ENCODE measurements at places on chromosomes 4 and X.

GRCh38 chr4:84378356-84378755, 120.7 kb downstream of the NKX6-1 start:
- DNase-seq = no peak

DNA sequence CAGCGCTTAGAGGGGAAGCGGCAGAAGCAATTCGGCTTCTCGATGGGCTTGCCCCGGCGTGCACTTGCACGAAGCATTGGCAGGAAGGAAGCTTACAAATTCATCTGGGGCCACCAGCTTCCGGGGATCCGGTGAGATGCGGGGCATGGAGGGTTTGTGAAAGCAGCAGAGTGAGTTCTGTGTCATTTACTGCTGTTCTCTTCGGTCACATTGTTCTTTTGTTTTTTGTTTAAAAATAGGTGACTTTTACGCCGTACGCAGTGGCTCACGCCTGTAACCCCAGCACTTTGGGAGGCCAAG, 47.0 kb downstream of the ASMT start:
- no peak for DNase-seq

DNA sequence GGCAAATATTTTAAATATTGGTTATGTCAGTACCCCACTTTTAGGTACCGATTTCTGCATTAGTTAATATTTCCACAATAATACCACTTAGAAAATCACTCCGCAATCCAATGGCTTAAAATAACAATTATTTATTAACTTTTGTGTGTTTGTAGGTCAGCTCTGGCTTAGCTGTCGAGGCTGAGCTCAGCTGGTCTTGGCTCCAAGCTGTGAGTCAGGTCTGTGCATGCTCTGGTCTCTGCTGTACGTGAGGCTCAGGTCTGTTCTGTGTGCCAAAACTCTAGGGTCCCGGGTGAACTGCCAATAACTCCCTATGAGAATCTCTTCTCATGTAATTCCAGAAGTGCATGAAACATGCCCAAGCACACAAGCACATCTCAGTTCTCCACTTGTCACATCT, 245.8 kb upstream of the GK2 start:
- DNase-seq = no peak

DNA sequence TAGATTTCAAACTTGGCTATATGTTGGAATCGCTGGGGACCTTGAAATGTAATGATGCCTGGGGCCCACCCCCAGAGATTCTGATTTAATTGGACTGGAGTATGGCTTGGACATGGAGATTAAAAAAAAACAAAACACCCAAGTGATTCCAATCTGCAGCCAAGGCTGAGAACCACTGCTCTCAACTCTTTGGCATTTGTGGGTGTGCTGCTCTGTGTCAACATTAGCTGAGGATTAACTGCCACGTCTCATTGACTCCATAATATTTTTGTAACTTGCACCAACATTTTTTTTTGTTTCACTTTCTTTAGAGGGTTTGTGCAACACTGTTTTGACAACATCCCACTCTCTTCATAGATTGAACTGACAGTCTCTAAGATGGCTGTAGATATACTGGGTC, 41.1 kb upstream of the PDK3 start:
- no peak for DNase-seq

GRCh38 chr4:90078440-90078839, 48.8 kb upstream of the CCSER1 start:
- no peak for DNase-seq

DNA sequence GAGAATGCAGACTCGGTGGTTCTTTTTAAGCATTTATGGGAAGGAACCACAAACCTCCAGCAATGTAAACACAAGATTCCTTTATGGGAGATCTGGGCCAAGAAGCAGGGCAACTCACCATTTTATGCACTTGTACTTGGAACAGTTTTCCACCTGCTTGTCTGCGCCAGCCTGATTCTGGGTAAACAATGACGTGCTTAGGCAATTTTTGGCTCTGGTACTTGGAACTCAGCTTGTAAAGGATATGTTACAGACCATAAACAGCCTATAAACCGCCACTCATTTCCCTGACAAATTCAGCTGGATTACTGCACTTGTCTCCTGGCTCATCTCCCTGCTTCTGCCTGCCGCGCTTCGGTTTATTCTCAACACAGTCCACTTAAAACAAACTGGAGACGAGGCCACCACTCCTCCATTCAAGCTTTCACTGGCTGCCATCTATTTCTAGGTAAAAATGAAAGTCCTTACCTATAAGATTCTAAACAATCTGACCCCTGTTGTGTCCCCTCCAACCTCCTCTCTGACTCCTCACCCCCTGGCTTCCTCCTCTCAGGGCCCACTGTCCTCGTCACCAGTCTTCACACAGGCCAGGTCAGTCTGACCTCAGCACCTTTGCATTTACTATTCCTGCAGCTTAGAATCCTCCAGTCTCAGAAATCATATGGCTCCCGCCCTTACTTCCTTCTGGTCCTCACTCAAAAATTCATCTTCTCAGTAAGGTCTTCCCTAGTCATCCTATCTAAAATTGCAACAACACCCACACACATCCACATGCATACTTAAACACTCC, 205.9 kb upstream of the GALNT7 start:
- DNase-seq = peak; percentile 1

DNA sequence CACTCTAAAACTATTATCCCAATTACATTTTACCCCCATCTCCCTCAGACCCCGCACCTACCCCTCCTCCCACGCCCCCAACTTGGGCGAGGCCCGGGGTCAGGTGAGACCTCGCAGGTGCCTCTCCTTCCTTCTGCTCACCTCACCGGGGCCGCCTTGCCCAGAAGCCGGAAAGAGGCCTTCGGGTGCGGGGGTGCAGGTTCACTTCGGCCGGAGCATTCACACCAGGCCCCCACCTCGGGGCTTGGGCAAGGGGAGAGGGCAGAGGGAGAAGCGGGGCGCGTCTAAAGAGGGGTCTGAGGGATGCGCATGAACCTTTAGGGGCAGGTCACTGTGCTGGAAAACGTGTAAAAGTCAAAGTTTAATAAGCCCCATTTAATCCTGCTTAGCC, 427 bp downstream of the ZNF182 start:
- no peak for DNase-seq

DNA sequence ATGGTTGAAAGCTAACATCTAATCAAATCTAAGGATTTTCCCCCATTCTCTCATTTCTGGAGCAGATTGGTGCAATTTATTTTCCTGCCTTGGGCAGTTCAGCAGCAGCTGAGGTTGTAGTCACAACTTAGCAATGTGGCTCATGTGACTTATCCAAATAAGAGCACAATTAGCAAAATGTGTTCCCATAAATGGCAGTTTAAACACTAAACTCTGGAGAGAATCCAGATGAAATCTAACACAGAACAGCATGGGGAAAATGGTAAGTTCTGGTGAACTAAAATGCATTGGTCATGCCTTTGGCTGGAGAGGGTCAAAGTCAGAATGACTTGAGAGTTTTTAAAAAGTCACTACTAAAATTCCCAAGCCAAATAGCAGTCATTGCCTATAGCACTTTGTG, 422.6 kb upstream of the DIPK2B start:
- DNase-seq = peak; percentile 44

- DNase-seq = no peak
Observed at GRCh38 chrX:24886916-24887315, 128.8 kb downstream of the ARX start.

GRCh38 chrX:13689741-13690211, 848 bp downstream of the RAB9A start:
- no peak for DNase-seq

DNA sequence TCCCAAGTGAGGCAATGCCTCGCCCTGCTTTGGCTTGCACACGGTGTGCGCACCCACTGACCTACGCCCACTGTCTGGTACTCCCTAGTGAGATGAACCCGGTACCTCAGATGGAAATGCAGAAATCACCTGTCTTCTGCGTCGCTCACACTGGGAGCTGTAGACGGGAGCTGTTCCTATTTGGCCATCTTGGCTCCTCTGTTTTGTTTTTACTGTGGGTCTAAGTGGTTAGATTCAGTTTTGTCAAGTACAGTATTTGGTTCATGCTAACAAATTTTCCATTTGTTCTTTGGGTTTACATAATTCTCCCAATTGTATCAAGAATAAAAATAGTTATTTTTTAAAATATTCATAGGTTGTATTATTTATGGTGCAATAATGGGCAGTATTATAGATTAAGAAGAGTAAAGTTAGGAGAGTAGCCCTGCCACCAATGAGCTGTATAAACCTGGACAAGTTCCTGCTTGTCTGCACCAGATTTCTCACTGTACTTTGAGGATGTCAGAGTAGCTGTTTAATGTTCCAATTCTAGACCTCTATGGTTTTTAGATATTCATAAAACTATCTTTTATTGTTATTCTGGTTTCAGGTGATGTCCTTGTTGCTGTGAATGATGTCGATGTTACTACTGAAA, 23.4 kb downstream of the INTU start:
- no peak for DNase-seq

GRCh38 chrX:137684591-137684990, 118.7 kb downstream of the ZIC3 start:
- no peak for DNase-seq

- DNase-seq = no peak
Observed at GRCh38 chr4:100889401-100889800, 371.6 kb upstream of the EMCN start.

GRCh38 chrX:13051529-13052172, 7.2 kb upstream of the FAM9C start:
- DNase-seq = no peak

GRCh38 chr4:26701786-26702227, 117.9 kb downstream of the TBC1D19 start:
- DNase-seq = no peak

DNA sequence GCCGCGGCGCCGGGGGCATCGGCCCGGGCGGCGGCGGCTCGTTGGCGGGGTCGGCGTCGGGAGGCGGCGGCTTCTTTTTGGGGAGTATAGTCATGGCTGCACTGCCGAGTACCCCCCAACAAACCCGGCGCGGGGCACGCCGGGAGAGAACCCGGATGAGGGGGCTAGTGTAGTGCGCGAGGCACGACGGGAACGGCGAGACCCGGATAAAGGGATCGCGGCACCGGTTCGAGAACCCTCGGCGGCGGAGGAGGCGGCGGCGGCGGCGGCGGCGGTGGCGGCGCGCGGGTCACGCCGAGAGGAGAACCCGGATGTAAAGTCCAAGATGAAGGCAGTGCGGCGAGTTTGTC, at the start of gene OTUD5:
Gene OTUD5 (minus strand): TSS at position 131 of the 350 bp plus-strand sequence. CDS start 37 bp downstream, at position 94.
- DNase-seq = no peak

DNA sequence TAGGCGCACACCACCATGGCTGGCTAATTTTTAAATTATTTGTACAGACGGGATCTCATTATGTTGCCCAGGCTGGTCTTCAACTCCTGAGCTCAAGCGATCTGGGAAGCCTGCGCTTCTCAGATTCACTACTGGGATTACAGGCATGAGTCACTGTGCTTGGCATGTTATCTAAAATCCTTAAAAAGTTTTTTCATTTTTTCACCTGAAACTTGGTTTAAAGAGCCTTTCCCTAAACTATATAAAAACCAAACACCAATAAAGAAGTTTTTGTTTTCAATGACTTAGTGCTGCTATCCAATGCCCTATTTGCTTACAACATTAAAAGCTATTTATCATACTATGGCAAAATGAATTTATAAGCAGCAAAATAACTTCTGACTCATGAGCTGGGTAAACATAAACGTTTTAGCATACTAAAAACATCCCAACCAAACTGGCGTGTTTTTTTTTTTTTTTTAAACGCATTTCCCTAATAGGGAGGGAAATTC, 127.8 kb downstream of the UBE2K start:
- no peak for DNase-seq

GRCh38 chr4:158807691-158808090, 38.9 kb downstream of the FNIP2 start:
- DNase-seq = no peak

GRCh38 chr4:109171070-109171469, 131.4 kb downstream of the COL25A1 start:
- no peak for DNase-seq

DNA sequence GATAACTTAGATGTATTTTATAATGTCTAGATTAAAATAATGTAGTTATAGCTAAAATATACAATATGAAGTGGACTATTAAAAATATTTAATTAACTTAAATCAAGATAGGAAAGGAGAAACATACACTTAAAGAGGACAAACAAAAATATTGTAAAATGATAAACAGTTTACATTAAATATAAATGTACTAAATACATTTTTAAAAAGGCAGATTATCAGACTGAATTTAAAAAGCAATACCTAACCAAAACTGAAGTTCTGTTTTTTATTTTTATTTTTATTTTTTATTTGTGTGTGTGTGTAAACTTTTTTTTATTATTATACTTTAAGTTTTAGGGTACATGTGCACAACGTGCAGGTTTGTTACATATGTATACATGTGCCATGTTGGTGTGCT, 811.6 kb upstream of the INTU start:
- DNase-seq = no peak

GRCh38 chrX:112512509-112512908, 167.2 kb downstream of the LHFPL1 start:
- DNase-seq = no peak

- no peak for DNase-seq
Observed at GRCh38 chr4:38614231-38614630, 49.8 kb upstream of the KLF3 start.

Data from NCI-H2081 treated with DMSO at 0.1 percent for 48 hours (cell line).